ENCODE measurements at places on chromosomes 7 and 10.

- DNase-seq, result no peak
- H3K4me3 ChIP-seq, result no peak overlapping the region
- H3K27ac ChIP-seq, result no peak overlapping the region
- no peaks in the 10 kb centered on the region for H3K36me3 ChIP-seq
- H3K4me1 ChIP-seq, result no peaks in the 10 kb centered on the region
These were observed 382.5 kb upstream of the KIAA1217 start for GRCh38 chr10:23826421-23826820.

DNA sequence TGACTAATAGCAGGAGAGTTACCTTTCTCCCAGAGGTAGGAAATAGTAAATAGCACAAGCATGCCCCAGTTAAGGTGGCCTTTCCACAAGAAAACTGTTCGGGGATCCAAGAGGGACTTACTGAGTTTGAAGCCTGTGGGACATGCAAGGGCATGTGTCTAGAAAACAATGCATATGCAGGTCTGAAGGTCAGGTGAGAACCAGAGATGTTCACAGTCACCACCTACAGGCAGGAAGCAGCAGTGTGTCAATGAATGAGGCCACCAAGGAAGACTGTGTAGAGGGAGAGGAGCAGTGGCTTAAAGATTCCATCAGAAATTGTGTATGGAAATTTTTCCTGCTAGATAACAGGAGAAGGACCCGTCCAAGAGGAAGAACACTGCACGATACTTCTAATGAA lies 66.0 kb downstream of the CALD1 start:
- no peaks in the 10 kb centered on the region for H3K36me3 ChIP-seq
- no peak overlapping the region for H3K4me3 ChIP-seq
- H3K27me3 ChIP-seq, result no peaks in the 10 kb centered on the region
- no peak for DNase-seq
- no peaks in the 10 kb centered on the region for H3K4me1 ChIP-seq

DNA sequence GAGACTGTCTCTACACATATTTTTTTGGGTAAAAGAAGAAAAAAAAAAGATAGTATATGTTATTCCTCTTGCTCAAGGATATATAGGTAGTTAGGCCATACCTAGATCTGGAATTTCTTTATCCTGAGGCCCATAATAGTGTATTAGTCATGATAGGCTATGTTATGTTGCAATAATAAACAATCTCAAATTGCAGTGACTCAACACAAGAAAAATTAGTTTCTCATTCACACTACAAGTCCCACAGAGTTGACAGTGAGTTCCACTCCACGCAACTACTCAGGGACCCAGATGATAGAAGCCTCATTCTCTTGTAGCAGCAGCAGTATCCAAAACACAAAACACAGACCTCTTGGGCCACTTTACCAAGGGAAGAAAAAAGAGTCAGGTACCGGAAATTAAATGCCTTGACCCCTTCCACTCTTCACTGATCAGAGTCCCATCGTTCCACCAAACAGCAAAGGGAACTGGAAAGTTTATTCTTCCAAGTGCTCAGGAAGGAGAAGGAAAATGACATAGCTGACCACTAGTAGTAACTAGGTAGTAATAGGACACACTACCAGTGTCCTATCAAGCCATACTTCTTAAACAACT lies 7.4 kb upstream of the C10orf67 start:
- H3K27ac ChIP-seq, result no peak overlapping the region
- H3K27me3 ChIP-seq, result no peaks in the 10 kb centered on the region
- DNase-seq, result no peak
- no peak overlapping the region for H3K4me3 ChIP-seq
- no peaks in the 10 kb centered on the region for H3K36me3 ChIP-seq

DNA sequence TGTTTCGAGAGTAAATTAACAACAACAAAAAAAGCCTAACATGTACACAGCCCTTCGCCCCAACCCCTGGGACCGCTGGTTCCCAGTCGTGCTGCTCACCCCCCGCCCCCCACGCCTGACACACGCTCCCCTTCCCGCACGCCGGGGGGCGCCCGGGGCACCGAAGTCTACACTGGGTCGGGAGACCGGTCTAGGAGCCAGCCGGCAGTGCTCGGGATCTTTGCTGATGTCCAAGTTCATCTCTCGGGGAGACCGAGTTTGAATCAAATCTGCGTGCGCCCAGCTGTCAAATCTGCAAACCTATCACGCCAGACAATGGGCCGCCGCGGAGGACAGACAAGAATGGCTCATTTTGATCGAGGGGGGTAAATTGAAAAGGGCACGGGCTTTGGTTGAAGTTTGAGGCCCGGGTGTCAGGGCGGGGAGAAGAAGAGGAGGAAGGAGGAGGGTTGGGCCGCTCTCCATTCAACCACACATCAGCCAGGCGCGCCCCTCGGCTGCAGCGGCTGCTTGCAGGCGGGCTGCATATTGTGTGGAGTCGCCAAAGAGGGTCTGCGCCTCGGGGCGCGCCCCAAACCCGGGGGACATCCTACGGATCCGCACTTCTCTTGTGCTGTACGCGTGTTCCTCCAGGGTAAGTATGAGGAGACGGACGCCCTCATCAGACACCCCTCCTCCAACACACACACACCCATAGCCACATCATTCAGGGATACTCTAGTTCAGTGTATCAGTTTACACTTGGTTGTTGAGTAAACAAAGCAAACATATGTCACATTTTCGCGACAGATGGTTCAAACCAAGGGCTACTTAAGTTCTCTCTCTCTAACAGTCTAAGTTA lies 1.3 kb upstream of the GFRA1 start:
- DNase-seq, result no peak
- H3K4me1 ChIP-seq, result no peaks in the 10 kb centered on the region
- H3K4me3 ChIP-seq, result no peak overlapping the region
- no peaks in the 10 kb centered on the region for H3K36me3 ChIP-seq
- H3K27ac ChIP-seq, result no peak overlapping the region
- peaks cover 46% of the 10 kb centered on the region for H3K27me3 ChIP-seq

DNA sequence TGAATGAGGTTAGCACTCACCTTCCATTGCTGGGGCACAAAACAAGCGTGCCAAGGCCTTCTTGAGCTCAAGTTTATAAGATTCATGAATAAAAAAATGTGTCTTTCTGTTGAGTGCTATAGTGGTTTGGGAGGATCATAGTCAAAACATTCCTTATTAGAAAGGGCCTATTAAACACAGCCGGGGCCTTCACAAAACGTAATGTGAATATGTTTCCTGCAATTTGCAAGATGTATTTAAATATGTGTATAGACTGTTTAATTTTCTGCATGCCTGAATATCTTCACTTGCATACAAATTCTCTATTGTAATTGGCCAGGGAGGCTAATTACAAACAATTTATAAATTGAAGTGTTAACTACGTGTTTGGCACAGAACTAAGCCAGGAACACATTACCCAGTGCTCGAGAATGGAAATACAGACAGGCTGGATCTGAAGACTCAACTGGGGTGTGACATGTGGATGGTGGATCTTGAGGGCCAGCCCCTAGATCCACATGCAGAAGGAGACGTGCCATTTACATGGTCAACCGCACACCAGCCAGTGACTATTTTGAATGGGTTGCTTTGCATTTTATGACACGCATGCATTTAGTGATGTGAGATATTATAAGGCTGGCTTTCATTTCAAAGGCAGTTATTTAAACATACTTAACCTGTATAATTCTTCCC lies 31.3 kb downstream of the LYZL2 start:
- H3K36me3 ChIP-seq, result no peaks in the 10 kb centered on the region
- H3K27ac ChIP-seq, result no peak overlapping the region
- no peak overlapping the region for H3K4me3 ChIP-seq
- H3K4me1 ChIP-seq, result no peaks in the 10 kb centered on the region
- DNase-seq, result no peak

- no peaks in the 10 kb centered on the region for H3K27me3 ChIP-seq
- H3K36me3 ChIP-seq, result no peaks in the 10 kb centered on the region
- H3K4me3 ChIP-seq, result no peak overlapping the region
- H3K27ac ChIP-seq, result no peak overlapping the region
- no peak for DNase-seq
These were observed 368.8 kb upstream of the ZMIZ1 start for GRCh38 chr10:78699971-78700370.

DNA sequence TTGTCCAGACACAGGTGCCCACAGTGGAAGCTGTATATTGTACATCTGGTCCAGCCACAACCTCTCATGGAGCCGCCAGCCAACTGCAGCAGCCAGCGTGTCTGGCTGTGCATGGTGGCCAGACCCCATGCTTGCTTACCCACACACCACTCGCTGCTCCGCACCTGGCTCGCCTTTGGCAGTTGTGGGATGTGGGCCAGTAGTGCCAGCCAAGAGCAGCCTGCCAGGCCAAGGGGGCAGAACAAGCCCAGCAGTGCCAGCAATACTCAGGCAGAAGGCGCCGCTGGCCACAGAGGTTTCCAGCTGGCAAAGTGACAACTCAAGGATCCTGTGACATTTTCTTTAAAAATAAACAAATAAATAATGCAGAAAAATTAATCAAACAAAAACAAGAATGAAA lies 11.7 kb upstream of the TMEM243 start:
- no peak overlapping the region for H3K27ac ChIP-seq
- no peaks in the 10 kb centered on the region for H3K36me3 ChIP-seq
- DNase-seq, result no peak
- no peaks in the 10 kb centered on the region for H3K4me1 ChIP-seq
- no peaks in the 10 kb centered on the region for H3K27me3 ChIP-seq

DNA sequence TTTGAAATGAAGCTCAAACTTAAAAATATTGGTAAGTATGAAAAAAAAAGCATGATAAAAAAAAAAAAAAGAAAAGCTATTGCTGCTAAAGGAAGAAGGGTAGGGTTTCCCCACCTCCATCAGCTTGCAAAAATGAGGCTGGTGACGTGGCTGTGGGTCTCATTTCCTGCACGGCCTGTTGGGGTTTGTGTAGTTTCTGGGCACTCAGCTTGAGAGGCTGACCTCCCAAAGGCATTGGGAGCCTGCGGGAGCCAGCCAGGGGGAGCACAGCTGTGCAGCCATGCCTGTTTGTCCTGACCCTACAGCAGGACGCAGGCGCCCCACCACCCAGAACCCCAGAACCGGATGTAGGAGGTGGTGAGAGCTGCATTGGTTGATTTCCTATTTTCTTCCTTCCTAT lies 48.8 kb upstream of the CARD11 start:
- H3K27ac ChIP-seq, result peak overlapping the region; percentile 83
- H3K4me1 ChIP-seq, result peaks cover 72% of the 10 kb centered on the region
- DNase-seq, result peak; percentile 59

DNA sequence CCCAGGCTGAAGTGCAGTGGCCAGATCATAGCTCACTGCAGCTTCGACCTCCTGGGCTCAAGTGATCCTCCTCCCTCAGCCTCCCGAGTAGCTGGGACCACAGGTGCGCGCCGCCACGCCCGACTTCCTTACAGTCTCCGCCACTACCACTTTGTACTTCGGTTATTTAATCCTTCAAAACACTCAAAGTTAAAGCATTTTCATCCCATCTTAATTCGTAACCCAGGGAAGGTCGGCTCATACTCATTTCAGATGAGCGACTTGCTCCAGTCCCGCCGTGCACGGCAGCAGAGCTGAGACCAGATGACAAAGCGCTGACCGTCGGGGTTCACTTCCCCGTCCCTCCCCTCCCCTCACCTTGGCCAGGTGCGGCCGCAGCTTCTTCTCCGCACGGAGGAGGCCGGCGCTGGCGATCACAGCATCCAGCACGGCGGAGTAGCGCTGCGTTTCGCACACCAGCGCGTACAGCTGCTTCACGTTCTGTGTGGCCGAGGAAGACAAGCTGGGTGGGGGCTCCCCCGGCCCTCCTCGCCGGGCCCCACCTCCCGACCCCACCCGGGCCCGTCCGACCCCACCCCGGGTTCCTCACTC lies 457 bp downstream of the NSUN5 start:
- H3K4me3 ChIP-seq, result peak overlapping the region; percentile 79
- H3K4me1 ChIP-seq, result peaks cover 24% of the 10 kb centered on the region
- DNase-seq, result no peak
- H3K36me3 ChIP-seq, result peaks cover 44% of the 10 kb centered on the region

DNA sequence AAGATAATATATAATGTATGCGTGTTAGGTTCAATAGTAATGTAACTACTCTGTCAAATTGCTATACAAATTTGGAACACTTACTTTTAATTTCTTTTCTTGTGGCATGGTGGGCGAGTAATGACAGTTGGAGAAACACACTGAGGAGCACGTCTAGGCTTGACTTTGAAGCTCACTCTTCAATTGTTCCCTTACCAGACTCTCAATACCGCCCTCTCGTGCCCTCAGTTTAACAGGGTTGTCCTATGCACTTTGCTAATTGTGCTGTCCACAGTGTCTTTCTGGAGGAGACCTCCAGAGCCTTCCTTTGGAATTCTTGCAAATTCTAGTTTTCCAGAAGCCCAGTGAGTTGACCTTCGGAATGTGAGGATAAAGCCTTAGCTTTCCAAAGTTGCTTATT lies 107.2 kb upstream of the RELN start:
- H3K36me3 ChIP-seq, result no peaks in the 10 kb centered on the region
- H3K27ac ChIP-seq, result no peak overlapping the region
- no peak overlapping the region for H3K4me3 ChIP-seq
- no peaks in the 10 kb centered on the region for H3K27me3 ChIP-seq
- no peaks in the 10 kb centered on the region for H3K4me1 ChIP-seq
- no peak for DNase-seq

- no peaks in the 10 kb centered on the region for H3K4me1 ChIP-seq
- H3K36me3 ChIP-seq, result no peaks in the 10 kb centered on the region
- no peaks in the 10 kb centered on the region for H3K27me3 ChIP-seq
- H3K4me3 ChIP-seq, result no peak overlapping the region
- no peak overlapping the region for H3K27ac ChIP-seq
These were observed 145.2 kb downstream of the ST7 start for GRCh38 chr7:117098457-117098856.

DNA sequence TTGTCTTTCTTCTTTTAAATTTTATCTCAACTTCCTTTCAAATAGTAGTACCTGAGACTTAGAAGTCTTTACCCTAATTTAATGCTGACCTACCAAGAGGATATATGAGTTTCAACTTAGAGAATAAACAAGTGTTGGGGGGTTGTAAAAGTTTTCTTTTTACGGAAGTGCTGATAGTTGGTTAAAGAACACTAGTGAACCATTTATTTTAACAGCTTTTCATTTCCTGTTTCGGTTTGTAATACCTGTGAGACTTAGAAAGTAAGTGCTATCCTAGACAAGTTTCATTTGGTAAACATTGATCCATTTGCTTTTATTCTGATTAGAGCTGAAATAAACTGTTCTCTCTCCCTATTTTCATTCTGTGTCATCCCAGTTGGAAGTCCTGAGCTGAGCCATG lies 683.1 kb upstream of the SORCS1 start:
- H3K4me3 ChIP-seq, result no peak overlapping the region
- no peak overlapping the region for H3K27ac ChIP-seq
- H3K27me3 ChIP-seq, result no peaks in the 10 kb centered on the region
- DNase-seq, result no peak
- H3K36me3 ChIP-seq, result no peaks in the 10 kb centered on the region

DNA sequence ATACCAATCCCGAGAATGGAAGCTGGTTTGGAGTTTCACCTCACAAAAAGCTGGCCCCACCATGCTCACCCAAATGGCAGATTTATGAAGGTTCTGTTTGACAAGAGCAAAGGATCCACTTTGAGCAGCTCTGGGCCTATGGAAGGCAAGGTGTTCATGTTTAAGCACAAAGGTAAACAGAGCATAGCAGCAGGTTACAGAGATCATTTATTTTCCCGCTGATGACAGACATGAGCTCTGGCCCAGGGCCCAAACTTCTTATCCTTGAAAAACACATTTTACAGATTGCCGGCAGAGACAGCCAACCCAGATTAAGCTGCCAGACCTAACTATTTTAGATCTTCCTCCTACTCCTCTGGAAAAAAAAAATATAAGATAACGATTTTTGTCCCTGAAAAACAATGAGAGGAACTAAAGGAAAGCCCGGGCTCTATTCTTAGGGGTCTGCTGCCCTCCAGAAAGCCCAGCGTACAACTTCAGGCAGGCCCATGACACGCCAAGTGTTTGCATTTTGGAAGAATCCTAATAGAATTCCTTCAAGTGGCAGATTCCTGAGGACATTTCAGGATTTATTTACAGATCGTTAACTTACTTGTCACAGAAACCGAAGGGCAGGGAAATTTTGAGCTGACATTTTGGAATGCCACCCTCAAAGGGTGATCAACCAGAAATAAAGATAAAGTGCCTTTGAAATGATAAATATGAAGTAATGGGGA lies 40.0 kb downstream of the SYPL1 start:
- H3K4me1 ChIP-seq, result peaks cover 44% of the 10 kb centered on the region
- H3K27me3 ChIP-seq, result no peaks in the 10 kb centered on the region
